T-helper 2 cell (primary cell): ENCODE measurements at places on chromosomes 5 and 9.

DNA sequence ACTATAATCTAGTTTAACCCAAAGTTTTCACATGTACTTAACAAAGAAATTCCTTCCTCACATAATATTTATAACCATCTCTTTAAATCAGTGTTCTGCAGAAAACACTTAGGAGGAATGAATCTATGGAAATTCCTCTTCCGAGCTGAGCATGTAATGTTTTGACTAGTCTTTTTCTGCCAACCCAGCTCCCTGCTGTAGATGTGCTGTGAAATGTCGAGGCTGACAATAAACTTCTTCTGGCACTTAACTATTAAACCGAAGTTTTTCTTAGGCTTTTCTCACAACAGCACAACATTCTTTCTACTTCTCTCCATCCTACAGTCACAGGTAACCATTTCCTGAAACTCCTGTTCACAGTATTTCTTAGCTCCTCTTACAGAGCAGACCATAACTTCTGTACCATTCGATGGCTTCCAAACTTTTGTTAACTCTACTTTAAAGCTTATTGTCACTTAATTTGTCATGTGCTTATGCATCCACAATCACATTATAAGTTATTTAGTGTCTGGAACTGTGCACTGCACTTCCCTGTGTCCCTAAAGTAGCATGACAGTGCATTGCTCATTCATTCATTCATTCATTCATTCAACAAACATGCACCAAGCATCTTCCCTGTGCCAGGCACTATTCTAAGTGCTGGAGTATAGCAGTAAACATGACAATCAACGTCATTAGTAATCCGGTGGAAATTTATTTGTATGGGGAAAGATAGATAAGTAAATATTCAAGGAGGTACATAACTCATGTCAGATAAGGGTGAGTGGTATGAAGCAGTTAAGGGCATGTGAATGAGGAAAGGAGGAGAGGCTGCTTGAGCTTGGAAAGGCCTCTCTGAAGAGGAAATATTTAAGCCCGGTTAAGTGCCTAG is 54.6 kb downstream of the TSSK1B start:
- DNase-seq = no peak

DNA sequence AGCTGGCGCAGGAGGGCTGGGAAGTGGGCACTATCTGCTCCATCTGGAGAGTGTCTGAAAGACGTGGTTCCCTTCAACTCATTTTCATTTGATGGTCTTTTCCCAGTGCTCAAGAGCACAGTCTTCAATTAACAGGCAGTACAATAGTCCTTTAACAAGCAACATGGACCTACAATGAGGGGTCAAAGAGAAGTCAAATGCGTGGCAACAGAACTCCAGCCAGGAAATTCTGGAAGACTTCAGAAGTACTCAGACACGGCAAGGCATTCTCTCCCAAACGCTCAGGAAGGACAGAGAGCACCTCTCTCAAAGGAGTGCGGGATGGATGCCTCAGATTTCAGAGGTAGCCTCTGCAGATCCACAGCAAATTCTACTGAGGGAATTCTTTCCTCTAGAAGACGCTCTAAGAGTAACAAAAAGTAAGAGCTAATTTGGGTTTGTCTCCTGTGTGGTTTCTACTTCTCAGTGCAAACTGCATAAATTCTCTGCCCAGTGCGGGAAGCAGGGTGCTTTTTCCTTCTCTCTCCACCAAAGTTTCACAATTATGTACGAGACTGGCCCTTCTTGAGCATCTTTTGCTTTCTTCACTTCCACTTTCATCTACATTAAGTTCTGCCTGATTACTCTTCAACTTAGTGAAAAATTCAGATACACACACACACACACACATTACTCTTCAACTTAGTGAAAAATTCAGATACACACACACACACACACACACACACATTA is 56.4 kb downstream of the LHFPL2 start:
- DNase-seq = no peak

DNA sequence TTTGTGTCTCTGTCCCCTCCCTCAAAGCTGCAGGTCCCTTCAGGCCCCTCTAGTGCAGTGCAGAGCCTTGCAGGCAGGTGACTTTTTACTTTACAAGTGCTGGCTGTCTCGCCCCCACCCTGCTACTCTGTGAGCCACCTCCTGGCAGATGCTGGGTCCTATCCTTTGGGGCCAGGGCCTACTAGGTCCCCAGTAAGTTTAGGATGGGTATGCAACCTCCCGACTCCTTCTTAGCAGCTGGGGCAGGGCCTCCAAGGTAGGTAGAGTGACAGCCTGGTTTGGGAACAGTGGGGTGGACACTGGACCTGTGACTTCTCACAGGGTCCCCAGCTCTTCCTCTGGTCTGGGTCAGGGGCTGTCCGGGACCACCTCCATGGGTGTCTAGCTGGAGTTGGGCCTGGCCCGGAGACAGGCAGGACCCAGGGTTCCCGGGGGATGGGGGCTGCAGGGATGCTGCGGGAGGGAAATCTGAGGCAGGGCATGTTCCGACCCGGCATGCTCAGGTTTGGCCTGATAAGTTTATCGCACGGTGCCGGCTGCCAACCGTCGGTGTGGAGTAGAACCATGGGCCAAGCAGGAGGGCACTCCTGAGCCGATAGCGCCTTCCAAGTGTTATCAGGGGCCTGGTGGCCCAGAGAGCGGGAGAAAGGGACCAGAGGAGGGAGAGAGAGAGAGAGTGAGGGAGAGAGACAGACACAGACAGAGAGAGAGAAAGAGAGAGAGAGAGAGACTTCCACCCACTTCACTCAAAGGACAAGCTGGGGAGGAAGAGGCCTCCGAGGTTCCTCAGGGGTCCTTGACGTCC is 20.5 kb downstream of the GFI1B start:
- no peak for DNase-seq

GRCh38 chr9:2019723-2020122 is 4.6 kb downstream of the SMARCA2 start:
- DNase-seq = no peak

DNA sequence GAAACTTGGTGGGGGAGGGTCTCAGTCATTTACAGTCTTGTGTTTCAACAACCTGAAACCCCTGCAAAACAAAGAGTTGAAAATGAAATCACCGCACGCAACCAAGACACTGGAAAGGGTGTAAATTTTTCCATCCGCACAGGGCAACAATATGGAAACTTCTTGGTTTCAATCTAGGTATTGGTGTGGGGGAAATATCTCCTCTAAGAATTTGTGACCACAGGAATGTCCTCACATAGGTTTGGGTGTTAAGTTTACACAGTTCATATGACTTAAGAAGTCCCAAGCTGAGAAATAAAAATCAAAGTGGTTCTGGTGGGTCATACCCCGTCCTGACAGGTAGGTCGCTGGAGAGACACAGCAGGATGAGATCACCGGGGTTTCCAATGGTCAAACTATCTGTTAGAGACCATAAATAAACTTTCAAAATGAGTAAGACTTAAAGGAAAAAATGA is 51.9 kb upstream of the PIP5K1B start:
- no peak for DNase-seq

DNA sequence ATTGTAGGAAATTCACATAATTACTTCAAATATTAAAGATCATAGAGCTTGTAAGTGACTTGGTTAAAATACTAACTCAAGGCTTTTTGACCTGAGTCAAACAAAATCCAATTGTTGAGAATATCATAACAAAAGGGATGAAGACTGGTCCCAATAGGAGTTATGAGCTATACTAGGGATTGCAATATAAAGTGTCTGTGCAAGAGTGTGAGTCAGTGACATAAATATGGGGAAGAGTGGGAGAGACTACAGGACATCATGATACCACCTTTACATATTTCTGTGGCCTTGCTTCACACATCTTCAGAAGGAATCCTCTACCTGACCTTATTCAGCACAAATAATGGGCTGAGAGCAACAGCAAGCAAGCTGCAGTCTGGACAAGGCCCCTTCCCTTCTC is 180.9 kb upstream of the SLC24A2 start:
- no peak for DNase-seq

DNA sequence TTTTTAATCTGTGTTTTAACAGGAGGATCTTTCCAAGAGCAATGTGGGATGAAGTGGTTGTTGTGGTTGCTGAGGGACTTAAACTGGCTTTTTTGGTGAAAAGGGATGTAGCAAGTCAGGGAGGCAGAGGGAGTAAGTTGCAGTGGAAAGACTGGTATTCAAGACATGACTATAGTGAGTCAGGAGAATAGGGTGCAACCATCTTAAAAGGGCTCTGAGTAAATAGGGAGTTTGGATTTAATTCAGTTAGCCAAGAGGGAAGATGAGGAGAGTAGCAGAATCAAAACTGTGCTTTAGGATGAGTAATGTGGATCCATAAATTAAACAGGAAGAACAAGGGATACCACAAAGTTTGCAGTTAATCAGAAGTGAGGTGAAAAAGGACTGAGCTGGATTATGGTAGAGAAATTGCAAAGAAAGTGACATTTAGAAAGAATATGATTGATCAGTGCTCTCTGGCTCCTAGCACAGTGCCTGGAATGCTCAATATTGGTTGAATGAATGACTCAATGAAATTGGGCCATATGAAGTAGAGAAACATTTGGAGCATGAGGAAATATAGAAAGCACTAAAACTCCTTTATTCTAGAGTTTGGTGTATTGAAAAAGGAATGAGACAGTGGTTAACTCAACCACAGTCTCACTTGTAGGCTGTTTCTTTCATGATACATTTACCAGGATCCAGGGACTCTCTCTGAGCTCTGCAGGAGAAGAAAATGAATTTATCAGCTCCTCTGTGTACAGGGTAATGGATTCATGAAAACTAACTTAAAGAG is 5.1 kb downstream of the POLR3G start:
- DNase-seq = no peak

- no peak for DNase-seq
These were observed 652.9 kb downstream of the SEMA5A start for GRCh38 chr5:8892926-8893325.
